Iris pigment epithelial cell (primary cell): ENCODE measurements at places on chromosomes 5 and 9.

- no peak for DNase-seq
Observed at GRCh38 chr9:137919649-137920141, 42.1 kb downstream of the CACNA1B start.

DNA sequence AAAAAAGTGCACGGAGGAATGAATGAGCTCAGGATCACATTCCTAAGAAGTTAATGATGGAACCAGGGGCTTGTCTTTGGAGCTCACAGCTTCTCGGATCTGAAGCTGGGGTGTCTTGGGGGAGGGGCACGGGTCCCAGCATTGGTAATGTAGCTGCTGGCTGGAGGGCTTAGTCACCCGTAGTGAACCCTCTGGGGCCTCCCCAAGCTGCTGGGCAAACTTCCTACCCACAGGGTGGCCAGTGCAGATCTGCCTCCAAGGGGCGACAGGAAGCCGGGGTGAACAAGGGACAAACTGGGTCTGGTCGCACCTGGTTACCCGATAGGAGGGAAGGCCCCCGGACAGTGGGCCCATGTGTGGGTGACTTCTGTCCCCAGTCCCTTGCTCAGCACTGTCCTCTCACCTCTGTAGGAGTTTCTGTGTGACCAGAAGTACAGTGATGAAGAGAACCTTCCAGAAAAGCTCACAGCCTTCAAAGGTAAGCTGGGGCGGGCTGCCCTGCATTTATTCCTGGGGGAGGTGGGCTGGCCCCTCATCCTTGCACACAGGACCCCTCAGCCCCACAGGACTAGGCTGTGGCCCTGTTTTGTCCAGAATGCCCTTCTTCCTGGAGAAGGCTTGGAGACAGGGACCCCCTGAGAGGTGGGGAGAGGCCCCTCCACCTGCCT lies 14.1 kb upstream of the NUP214 start:
- DNase-seq: no peak

DNA sequence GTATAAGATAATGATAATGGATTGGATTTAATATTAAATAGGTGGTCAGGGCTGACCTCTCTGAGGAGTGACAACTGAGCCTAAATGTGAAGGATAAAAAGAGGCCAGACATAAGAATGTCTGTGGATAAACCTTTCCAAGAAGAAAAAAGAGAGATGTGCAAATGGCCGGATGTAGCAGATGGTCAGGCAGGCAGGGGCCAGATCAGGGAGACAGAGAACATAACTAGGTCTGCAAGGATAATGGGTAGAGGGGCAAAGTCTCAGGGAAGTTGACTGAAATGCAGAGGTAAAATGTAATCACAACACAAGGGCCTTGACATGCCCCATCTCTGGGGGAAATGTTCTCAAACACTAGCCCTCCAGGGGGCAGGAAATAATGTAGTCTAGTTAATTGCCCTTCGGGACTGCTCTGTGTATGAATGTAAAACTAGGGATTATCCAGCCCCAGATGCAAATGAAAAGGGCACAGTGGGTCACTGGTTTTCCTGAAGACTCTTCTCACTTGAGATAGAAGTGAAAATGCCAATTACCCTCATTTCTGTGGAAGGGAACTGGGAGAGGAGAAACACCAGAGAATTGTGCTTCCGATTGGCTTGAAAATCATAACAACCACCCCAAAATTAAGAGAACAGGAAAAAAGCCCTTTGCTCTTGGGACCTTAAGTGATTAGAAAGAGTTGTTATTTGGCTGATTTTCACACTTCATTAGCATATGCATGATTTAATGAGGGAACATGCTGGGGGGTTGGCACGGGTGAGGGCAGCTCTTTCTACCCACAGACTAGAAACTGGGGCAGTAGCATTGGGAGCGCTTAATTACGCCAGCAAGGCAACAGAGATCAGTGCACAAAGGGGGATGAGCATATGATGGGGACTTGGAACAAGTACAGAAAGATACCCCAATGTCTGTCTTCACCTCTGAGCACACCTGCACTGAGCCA lies 88.6 kb downstream of the PPP2R2B start:
- no peak for DNase-seq

DNA sequence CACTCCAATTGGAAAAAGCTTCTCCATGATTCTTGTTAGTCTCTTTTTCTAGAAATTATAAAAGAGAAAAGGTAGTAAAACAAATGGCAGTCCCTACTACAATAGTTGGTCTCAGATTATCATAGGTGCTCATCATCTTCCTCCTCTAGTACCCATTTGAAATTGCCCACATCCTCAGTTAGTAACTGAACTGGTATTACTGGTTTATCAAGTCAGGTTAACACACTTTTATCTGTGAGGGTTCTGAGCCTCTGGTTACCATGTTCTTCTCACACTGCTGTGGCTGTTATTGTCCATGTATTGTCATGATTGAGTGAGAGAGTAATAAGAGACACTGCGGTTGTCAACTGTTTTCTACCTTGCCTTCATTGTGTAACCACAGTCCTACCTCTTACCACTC lies 901.7 kb downstream of the TLE1 start:
- DNase-seq: no peak

- DNase-seq: peak; percentile 58
Observed at GRCh38 chr5:67315082-67315989, 118.7 kb upstream of the CD180 start.

- no peak for DNase-seq
Observed at GRCh38 chr5:67009028-67009427, 187.6 kb downstream of the CD180 start.

DNA sequence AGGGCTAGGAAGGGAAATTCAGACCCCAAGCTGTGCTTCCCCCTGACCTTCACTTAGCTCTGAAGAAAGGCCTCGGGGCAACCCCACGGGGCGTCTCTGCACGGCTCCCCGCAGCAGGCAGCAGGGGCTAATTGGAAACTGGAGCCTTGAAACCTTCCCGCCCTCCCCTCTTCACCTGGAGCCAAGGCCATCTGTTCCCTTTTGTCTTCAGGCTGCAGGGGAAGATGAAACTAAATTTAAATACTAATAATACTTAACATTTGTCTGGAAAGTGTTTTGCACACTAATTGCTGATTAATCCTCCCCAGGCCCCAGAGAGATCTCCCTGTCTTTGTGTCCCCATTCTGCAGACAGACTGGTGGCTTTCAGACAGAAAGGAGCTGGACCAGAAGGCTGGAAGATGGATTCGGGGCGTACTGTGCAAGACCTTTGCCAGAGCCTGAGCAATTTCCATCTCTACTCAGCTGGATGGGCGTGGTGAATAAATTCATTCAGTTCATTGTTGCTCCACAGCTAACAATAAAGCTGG lies 34.1 kb upstream of the CPLX2 start:
- no peak for DNase-seq

DNA sequence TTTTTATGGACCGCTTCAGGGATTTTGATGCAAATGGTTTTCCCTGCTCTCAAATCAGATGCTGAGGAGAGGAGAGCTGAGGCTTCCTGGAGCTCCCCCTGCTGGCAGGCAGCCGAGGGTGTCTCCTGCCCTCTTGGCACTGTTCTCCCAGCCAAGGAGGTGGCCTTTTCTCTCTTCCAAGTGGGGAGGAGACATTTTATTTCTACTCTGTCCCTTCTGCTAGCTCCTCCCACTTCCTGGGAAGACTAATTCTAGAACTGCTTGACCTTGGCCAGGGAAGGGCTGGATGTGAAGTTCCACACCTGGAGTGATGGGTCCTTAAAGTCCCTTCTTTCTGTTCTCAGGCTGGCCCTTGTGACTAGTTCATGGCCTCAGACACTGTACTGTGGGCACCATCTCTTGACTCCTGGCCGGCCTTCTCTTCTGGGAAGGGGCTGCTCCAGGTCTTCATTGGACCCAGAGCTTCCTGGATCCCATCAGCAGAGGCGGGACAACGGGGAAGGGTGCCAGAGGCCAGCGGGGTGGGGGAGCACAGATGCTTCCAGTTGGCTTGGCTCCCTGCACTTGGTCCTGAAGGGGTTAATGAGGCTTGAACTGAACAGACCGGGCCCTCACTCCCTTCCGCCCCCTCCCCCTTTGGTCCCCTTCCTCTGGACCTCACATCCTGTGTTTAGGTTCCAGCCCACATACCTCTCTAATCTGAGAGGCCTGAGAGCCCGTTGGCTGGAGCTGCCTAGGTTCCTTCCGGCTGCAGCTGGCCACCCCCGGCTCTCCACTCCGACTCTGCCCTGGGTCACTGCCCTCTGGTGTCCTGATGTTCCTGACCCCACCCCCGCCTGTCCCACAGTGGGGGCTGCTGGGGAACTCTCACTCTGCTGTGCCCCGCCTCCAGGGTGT lies 32.1 kb downstream of the PTPA start:
- DNase-seq: peak; percentile 88

- no peak for DNase-seq
Observed at GRCh38 chr5:156094001-156094400, 233.0 kb upstream of the SGCD start.

- DNase-seq: no peak
Observed at GRCh38 chr5:16578474-16578883, 38.3 kb downstream of the RETREG1 start.

DNA sequence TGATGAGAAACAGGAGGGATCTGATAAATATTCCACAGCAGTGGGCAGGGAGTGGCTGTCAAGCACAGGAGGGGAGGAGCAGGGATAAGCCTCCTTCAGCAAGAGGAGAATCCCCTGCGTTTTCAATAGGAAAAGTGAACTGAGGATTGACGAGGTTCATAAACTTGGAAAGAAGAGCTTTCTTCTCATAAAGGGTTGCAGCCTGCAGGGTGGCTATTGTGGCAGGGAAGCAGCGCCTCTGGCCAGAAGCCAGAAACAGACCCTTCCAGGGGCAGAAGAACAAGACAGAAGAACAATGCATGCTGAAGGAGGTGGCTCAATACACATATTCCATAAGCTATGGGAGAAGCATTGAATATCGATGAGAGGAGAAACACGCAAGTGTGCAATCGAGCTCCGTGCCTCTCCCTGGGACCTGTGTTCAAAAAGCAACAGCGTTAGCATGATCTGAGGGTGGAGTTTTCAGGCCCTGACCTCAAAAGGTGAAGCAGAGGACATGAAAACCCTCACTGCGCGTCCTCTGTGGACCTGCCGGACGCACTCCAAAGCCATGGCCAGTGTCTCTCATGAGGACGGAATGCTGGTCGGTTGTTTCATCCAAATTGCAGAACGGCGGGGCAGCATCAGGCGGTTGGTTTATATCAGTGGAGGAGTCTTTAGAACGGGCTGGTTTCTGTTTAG lies 67.6 kb downstream of the ANKRD33B start:
- no peak for DNase-seq

GRCh38 chr5:32115985-32116384 lies 58.1 kb downstream of the GOLPH3 start:
- DNase-seq: no peak

- peak; percentile 25 for DNase-seq
Observed at GRCh38 chr5:35876922-35877321, 20.2 kb downstream of the IL7R start.

DNA sequence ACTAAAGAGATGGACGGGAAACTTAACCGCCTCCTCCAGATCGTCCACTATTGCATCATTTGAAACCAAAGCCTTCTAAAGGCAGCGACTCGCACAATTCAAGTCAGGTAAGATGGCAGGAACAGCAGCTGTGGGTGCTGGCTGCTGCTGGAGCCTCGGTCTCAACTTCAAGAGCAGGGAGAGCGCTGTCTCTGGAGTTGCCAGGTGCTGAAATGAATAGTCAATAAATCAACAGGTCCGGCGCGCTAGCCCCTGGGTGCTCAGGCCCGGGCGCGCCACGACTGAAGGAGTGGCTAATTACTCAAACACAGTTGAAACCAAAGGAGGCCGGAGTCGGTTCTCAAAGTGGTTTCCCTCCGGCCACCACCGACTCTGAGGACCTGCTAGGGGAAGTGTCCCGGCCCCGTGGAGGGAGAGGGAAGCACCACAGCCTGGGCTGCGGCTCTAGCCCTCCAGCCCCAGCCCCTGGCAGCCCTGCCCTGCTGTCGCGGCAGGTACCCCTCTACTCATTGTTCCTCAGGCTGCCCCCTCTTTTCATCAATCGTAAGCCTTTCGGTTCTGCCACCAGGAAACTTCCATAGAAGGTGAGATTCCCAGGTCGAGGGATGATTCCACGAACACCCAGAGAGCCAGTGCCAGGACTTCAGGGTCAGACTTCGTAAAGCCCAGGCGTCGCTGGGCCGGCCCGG lies 804 bp downstream of the TTC39B start:
- peak; percentile 52 for DNase-seq

DNA sequence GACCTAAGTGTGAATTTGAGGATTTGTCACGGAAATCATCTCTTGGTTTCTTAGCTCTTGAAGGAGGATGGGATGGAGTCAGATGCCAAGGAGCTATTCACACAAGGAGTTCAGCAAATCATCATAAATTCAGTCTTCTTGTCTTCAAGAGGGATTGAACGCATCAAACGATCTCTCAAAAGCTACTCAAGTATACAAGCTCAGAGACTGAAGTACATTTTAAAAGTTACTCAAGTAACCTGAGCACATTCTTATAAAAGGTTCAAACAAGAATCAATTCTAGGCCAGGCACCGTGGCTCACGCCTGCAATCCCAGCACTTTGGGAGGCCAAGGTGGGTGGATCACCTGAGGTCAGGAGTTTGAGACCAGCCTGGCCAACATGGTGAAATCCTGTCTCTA lies 21.1 kb upstream of the GOLPH3 start:
- no peak for DNase-seq

- DNase-seq: no peak
Observed at GRCh38 chr9:93422977-93423616, 28.4 kb upstream of the FAM120A start.
